Activated CD4-positive, alpha-beta T cell treated with anti-CD3 and anti-CD28 coated beads, Interleukin-2, amount 50 U/mL, for 48 hours (primary cell): ENCODE measurements at places on chromosomes 4 and X.

GRCh38 chrX:130933358-130933757, 30.3 kb upstream of the ENOX2 start:
- DNase-seq, result no peak

- DNase-seq, result peak; percentile 81
These were observed 82.6 kb downstream of the GK start for GRCh38 chrX:30735839-30736238.

- no peak for DNase-seq
These were observed 1282.2 kb downstream of the ADGRL3 start for GRCh38 chr4:62482355-62482754.

- DNase-seq, result no peak
These were observed 287.9 kb upstream of the NOCT start for GRCh38 chr4:138727731-138728130.

- DNase-seq, result peak; percentile 5
These were observed at the start of gene CCDC160 for GRCh38 chrX:134236626-134237614. Gene CCDC160 (plus strand): TSS chrX:134237182. CDS start chrX:134244801, 7,619 bp downstream.

GRCh38 chrX:29299684-29300083, 712.4 kb downstream of the IL1RAPL1 start:
- DNase-seq, result no peak

DNA sequence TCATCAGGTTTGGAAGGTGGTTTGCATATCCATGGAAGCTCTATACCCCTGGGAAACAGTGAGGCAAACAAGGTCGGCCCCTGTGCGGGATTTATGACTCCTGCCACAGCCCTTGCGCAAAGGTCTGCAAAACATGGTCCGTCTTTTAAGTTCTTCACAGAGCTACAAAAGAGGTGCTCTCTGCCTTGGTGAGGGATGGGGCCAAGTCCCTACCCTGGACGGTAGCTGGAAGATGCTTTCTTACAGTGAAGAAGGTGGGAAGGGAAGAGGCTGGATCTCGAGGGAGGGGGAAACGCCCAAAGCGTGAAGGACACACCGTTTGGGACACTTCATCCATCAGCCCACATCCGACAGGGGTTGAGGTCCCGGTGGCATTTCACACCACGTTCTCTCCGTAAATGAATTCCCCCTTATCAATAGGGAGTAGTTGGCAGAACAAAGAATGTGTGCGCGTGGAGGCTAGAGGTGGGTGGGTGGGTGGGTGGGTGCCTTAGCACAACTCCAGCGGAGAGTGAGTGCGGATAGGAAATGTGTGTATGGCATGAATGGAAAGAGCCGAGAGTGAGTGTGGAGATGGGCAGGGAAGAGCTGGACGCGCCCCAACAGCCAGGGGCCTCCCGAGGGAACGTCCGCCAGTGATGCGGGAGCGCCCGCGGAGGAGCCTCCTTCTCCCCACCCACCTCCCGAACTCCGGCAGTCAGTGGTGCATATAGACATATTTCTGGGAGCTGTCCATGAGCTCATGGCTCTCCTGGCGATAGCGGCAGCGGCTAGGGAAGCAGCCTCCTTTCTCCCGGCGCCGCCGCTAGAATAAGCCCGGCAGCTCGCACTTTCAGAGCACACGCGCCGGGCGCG, 68.3 kb downstream of the LARP7 start:
- peak; percentile 9 for DNase-seq

GRCh38 chr4:158155656-158156356, 17.0 kb downstream of the GASK1B start:
- no peak for DNase-seq

- DNase-seq, result no peak
These were observed 68.3 kb upstream of the PGM2 start for GRCh38 chr4:37758226-37758625.

GRCh38 chr4:98470366-98470765, 188.0 kb downstream of the TSPAN5 start:
- no peak for DNase-seq

- no peak for DNase-seq
These were observed 50.1 kb downstream of the FBXW7 start for GRCh38 chr4:152485726-152486276.

DNA sequence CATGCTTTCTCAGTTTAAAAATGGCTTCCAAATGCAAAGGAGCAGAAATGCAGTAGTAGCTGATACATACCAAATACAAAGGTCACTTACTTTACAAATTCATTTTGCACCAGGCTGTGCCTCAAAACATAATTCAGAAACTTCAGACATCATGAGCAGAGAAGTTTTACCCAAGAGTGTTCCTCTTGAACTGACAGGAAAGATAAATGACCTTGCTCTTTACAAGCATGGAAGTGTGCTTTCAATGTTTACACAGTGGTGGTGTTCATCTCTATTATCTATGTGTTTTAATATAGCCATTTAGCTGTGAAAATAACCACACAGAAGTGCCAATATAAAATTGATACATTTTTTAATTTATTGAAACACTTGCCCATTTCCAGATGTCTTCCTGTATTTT, 383.4 kb downstream of the ANKRD50 start:
- no peak for DNase-seq

DNA sequence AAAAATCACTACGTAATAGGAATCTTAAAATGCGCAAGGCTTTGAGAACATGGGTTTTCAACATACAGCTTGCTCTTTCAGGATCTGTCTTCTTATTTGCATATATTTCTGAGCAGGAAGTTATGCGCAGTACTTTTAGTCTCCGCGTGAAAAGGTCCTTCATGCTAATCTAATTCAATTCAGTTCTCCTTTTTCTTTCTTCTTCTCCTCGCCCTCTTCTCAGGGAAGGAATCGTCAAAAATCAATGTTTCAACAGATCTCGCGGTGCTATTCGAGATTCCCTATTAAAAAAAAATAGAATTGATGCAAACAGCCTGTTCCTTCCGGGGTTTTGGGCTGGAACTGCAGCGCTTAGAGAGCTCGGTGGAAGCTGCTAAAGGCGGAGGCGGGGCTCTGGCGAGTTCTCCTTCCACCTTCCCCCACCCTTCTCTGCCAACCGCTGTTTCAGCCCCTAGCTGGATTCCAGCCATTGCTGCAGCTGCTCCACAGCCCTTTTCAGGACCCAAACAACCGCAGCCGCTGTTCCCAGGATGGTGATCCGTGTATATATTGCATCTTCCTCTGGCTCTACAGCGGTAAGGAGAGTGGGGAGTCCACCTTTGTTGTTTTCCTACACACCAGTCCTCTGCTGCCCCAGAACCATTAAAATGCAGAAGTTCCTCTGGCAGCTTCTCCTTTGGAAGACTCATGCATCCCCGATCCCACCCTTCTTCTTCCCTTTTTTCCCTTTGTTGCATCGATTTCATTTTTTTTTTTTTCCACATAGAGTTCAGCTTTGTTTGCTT, at the start of the genes HMGN5 and SH3BGRL:
HMGN5 (minus strand) TSS at position 243 of the 785 bp plus-strand sequence. CDS start 80,364 bp downstream, outside the sequence.
SH3BGRL (plus strand) TSS at position 432 of the 785 bp plus-strand sequence; CDS start at position 531, 99 bp downstream.
- peak; percentile 71 for DNase-seq

DNA sequence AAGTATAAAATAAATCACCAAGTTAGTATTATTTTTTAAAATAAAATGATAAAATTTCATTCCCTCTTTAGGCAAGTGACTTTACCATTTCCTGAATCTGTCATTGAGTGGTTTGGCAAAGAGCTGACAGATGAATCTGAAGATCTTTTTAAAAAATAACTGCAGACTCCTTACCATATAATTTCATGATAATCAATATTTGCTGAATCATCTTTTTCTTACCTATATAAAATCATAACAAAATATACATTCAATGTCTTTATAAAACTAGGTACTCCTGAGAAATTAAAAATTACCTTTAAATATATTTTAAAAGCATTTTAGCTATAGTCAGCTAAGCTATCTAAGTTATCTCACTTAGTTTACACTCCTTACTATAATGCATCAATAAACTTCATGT, 17.2 kb downstream of the ANXA10 start:
- no peak for DNase-seq

DNA sequence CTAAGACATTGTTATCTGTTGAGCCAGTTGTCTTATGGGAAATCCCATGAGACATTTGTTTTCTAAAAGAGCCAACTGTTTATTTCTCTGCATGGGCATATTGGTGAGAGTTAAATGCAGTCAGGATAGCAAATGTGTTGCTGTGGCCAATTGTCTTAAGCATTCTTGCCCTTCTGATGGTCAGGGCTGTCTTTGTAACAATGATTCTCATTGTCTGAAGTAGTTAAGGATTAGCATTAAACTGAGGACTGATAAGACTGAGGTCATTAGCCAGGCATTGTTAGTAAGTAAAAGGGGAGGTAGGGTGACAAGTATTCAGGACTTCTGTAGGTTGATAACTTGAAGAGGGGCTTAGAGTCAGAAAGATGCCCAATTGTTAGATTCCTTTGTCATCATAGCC, 11.2 kb upstream of the MORF4L2 start:
- no peak for DNase-seq

- DNase-seq, result no peak
These were observed 42.5 kb downstream of the SYTL5 start for GRCh38 chrX:38048886-38049285.
